RKO (cell line): ENCODE measurements at places on chromosomes 7 and 10.

- DNase-seq, result peak; percentile 66
Observed at GRCh38 chr10:114103284-114103683, 59.6 kb downstream of the ADRB1 start.

- no peak for DNase-seq
Observed at GRCh38 chr7:64373017-64373416, 59.3 kb downstream of the ZNF736 start.

GRCh38 chr10:107098326-107098725 lies 66.2 kb downstream of the SORCS1 start:
- DNase-seq, result no peak

GRCh38 chr10:110134917-110135316 lies 72.5 kb upstream of the MXI1 start:
- DNase-seq, result no peak

DNA sequence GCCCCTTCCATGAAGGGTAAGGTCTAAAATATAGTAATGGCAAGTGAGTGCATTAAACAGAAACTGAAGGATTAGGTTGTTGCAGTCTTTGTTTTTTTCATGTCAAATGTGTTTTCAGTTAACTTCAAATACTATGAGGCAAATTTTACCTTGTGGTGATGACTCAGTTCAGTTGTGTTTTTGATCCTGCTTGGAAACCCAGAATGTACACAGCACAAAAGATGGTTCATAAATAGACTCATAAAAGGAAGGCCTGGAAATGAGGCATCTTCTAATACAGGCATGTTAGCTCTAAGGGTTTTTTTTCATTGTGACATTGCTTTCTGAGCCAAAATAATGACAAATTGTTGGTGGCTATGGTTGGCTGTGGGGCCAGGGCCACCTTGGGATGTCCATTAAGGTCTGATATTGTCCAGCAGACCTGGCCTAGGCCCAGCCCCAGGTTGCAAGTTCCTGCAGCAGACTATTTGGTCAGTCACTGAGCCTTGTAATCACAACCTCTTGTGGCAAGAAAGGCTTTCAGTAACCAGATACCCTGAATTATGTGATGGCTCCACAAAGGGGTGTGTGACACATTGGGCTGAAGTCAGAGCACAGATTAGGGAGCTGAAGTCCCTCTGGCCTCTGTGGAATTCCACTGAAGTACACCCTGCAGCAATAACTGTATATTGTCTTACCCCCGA lies 69.0 kb upstream of the SAMD8 start:
- peak; percentile 24 for DNase-seq

- DNase-seq, result no peak
Observed at GRCh38 chr7:141389140-141389796, 161.9 kb upstream of the AGK start.

- no peak for DNase-seq
Observed at GRCh38 chr10:48612236-48612943, 7.5 kb upstream of the ARHGAP22 start.

DNA sequence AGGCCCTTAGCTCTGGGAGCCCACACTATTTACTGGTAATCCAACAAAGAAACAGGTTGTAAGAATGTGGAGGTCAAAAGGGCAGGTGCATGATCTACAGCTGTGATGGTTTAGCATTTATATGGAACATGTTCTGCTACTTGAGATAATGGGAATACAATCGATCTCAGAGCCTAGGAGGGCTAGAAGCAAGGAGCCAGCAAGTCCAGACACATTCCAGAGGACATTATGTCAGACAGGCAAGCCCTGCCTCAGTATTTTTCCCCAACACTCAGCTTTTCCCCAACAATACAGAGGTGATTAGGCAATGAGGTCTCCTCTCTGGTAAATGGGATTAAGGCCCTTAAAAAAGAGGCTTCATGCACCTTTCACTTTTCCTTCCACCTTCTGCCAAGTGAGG lies 21.4 kb upstream of the GNAT3 start:
- no peak for DNase-seq

DNA sequence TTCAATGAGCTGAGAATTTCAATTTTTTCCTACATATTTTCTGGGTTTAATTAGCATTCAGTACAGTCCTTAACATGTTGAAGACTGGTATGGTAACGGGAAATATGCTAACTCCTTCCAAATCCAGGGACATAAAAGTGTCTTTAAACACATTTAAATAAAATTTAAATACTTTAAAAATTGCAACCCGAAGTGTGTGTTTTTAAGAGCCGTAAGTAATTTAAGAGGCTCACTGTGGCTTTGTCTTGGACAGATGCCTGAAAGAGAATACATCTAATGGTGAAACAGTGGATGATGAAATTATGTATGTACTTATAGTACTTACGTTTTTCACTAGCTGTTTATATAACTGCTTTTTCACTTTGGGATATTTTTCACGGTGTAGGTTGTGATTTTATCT lies 687.3 kb upstream of the CELF2 start:
- DNase-seq, result no peak

DNA sequence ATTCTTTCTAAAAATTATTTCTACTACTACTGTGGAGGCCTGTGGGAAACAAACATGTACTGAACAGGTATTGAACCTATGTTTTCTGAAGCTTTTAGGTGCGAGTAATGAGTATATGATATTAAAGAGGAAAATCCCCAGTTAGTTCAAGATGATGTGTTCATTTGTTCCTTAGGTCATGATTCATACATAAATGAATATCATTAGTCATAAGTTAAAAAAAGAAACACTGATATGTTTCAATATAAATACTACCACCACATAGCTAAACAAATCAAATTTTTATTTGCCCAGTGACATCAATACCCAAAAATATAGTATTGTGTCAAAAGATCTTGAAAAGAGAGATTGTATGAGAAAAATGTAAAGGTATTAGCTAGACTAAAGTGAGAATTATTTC lies 210.7 kb upstream of the GNAI1 start:
- DNase-seq, result peak; percentile 10

GRCh38 chr10:12907656-12908055 lies 93.9 kb downstream of the CCDC3 start:
- DNase-seq, result no peak

DNA sequence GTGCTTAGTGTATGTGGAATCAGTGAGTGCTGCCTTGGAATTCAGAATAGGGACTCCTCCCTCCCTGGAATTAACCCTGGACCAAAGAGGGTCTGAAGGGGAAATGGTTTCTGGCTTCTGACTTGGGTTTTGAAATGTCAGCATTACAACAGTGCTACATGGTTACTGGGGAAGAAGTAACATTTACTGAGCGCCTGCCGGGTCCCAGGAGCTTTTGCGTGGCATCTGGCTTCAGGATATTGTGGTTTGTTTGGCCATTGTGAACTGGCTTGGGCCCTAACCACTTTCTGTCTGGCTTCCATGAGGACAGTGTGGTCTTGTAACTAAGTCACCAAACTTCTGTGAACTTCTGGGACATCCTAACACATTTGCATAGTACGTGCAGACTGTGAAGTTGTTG lies 21.3 kb downstream of the TSPAN15 start:
- DNase-seq, result no peak

GRCh38 chr7:129136887-129137642 lies 7.4 kb upstream of the TSPAN33 start:
- DNase-seq, result no peak

- DNase-seq, result no peak
Observed at GRCh38 chr10:3570855-3571266, 214.1 kb downstream of the KLF6 start.

DNA sequence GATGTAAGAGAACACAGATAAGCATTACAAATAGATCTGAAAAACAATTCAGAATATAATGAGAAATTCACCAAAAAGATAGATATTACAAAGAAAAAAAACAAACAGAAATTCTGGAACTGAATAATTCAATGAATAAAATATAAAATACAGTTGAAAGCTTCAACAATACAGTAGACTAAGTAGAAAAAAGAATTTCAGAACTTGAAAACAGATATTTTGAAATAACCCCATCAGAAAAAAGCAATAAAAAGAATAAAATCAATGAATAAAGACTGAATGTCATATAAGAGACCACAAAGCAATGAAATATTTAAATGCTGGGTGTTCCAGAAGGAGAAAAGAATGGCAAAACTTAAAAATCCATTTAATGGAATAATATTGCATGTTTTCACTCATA lies 611.4 kb upstream of the GHITM start:
- no peak for DNase-seq

- DNase-seq, result no peak
Observed at GRCh38 chr7:132368246-132368900, 207.9 kb downstream of the PLXNA4 start.

GRCh38 chr10:50740293-50740648 lies 535 bp downstream of the ASAH2B start:
- DNase-seq, result peak; percentile 83

- DNase-seq, result no peak
Observed at GRCh38 chr7:106419455-106420182, 134.8 kb upstream of the NAMPT start.

GRCh38 chr7:7688310-7688709 lies 30.1 kb downstream of the RPA3 start:
- no peak for DNase-seq

GRCh38 chr10:1180836-1181235 lies 124.7 kb downstream of the WDR37 start:
- DNase-seq, result peak; percentile 18

- no peak for DNase-seq
Observed at GRCh38 chr7:47873762-47874161, 74.5 kb downstream of the PKD1L1 start.

- DNase-seq, result peak; percentile 3
Observed at GRCh38 chr10:48976196-48976595, 36.6 kb upstream of the LRRC18 start.

- DNase-seq, result no peak
Observed at GRCh38 chr7:15723841-15724240, 37.4 kb upstream of the MEOX2 start.

GRCh38 chr7:159011722-159012022 lies 133.0 kb downstream of the VIPR2 start:
- no peak for DNase-seq

GRCh38 chr7:40535678-40536077 lies 400.9 kb downstream of the SUGCT start:
- DNase-seq, result no peak
